ENCODE measurements at places on chromosomes 16 and 17.

GRCh38 chr16:85090181-85090580 is 22.1 kb downstream of the CIBAR2 start:
- no peak overlapping the region for H3K27ac ChIP-seq
- H3K4me1 ChIP-seq: no peaks in the 10 kb centered on the region
- H3K36me3 ChIP-seq: no peaks in the 10 kb centered on the region
- H3K27me3 ChIP-seq: no peaks in the 10 kb centered on the region
- DNase-seq: no peak
- no peak overlapping the region for H3K4me3 ChIP-seq

- peak; percentile 69 for DNase-seq
- peaks cover 51% of the 10 kb centered on the region for H3K4me1 ChIP-seq
- peak overlapping the region; percentile 87 for H3K4me3 ChIP-seq
- peaks cover 41% of the 10 kb centered on the region for H3K36me3 ChIP-seq
- peak overlapping the region; percentile 95 for H3K27ac ChIP-seq
Observed at GRCh38 chr17:44198721-44199552, 747 bp downstream of the ATXN7L3 start.

GRCh38 chr16:9125658-9126505 is 34.4 kb downstream of the HAPSTR1 start:
- DNase-seq: no peak
- no peak overlapping the region for H3K4me3 ChIP-seq
- H3K4me1 ChIP-seq: peaks cover 57% of the 10 kb centered on the region
- H3K27ac ChIP-seq: no peak overlapping the region

DNA sequence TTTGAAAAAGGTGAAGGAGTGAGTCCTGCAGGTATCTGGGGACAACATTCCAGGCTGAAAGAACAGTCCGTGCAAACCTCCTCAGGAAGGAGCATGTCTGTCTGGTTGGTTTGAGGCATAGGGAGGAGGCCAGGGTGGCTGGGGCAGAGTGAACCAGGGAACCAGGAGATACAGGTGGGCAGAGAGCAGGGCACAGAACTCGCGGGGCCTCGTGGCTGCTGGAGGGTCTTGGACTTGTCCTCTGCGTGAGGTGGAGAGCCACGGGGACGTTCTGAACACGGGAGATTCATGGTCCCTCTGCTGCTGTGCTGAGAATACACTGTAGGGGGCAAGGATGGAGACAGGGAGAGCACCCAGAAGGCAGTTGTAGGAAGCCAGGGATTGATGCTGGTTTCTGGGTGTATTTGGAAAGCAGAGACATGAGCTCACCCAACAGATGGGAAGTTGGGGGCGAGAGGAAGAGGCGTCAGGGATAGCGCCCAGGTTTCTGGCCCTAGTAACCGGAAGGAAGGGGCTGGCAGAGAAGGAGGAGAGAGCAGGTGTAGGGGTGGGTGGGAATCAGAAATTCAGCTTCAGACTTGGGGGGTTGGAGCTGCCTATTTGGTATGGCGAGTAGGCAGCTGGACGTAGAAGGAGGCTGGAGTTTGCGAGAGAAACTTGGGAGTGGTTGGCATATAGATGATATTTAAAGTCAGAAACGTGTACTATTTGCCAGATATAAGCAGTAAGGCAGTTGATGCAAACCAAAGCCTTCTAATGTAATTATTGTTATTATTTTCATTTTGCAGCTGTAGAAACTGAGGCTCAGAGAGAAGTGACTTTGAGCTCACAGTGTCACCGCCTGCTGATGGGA is at the start of gene CCL17:
TSS of gene CCL17 (plus strand) at position 803 of the 853 bp plus-strand sequence. CDS start 9,166 bp downstream, outside the sequence.
- no peak for DNase-seq
- no peak within 1 kb of the TSS for H3K4me3 ChIP-seq
- H3K27ac ChIP-seq: no peak within 1 kb of the TSS
- H3K4me1 ChIP-seq: no peaks in the 10 kb centered on the region
- H3K36me3 ChIP-seq: no peaks in the 10 kb centered on the region
- H3K27me3 ChIP-seq: peaks cover 6% of the 10 kb centered on the region

DNA sequence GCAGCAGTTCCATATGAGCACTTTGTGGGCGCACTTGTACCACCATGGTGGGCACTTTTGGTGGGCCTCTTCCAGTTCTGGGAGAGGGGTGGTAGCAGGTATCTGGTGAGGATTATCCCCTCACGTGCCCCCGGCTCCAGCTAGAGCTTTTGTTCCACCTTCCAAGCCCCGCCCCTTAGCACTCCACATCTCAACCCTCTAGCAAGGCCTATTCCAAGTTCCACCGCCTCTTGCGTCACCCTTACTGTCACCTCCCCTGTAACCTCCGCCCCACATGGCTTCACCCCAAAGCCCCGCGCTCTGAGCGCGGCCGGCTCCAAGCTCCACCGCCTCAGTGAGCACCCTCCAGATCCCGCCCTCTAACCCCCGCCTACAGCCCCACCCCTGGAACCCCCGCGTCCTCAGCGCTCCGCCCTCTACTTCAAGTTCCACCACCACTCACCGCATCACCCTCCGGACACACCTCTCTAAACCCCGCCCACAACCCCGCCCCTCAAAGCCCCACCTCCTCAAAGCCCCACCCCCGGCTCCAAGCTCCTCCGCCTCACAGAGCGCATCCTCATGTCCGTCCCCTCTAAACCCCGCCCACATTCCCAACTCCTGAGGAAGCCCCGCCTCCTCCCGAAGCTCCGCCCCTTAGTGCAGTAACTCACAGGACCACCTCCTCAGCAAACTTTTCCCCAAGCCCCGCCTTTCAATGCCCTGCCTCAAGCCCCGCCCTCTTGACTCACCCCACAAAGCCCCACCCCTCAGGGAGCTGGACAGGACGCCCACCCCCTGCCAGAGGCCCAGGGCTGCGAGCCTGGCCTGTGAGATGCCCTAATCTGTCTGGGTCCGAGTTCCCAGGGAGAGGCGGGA is 11.1 kb downstream of the SCN4A start:
- peaks cover 6% of the 10 kb centered on the region for H3K4me1 ChIP-seq
- H3K27ac ChIP-seq: no peak overlapping the region
- peak; percentile 52 for DNase-seq
- H3K4me3 ChIP-seq: no peak overlapping the region

- no peak for DNase-seq
- H3K27ac ChIP-seq: no peak overlapping the region
- no peaks in the 10 kb centered on the region for H3K27me3 ChIP-seq
- H3K4me1 ChIP-seq: peaks cover 8% of the 10 kb centered on the region
Observed at GRCh38 chr16:88349903-88350900, 32.6 kb upstream of the ZNF469 start.

GRCh38 chr16:1121601-1122397 is 25.8 kb upstream of the C1QTNF8 start:
- no peaks in the 10 kb centered on the region for H3K4me1 ChIP-seq
- no peak overlapping the region for H3K4me3 ChIP-seq
- H3K36me3 ChIP-seq: no peaks in the 10 kb centered on the region
- no peaks in the 10 kb centered on the region for H3K27me3 ChIP-seq
- no peak for DNase-seq

GRCh38 chr16:57690782-57691471 is 3.7 kb upstream of the DRC7 start:
- H3K4me3 ChIP-seq: no peak overlapping the region
- peaks cover 40% of the 10 kb centered on the region for H3K4me1 ChIP-seq
- H3K27me3 ChIP-seq: peaks cover 15% of the 10 kb centered on the region
- peak overlapping the region; percentile 83 for H3K27ac ChIP-seq
- DNase-seq: no peak

DNA sequence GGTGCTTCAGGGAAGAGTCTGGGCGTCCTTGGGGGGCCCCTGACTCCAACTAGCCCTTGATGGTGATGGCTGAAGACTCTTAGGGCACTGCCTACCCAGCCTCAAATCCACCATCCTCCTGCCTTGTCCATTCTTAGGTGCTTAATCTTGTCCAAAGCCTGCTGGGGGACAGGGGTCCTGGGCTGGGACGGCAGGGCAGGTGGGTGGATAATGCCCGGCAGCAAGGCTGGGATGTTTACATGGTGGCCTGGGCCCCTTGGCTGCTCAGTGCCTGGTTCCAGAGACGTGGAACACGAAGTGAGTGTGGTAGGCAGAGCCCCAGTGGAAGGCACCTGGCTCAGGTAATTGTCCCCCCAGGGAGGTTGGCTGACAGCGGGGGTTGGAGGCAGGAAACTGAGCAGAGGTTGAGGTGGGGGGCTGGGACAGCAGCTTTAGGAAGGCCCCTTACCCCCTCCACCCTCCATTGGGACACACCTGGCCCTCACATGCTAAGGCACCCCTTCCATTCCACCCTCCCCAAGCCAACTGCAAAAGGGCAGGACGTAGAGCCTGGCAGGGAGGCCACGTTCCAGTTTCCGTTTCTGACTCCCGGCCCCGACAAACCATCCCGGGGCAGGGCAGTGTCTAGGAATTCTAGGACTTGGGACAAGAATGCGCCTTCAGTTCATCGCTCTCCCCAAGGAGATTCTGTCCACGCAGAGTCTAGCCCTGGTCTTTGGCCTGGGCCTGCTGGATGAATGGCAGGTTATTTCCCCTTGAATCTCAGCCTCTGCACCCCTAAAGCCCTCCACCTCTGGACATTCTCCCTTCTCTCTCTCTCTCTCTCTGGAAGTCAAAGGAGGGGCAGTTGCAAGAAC is 1.9 kb downstream of the FOXJ1 start:
- no peak overlapping the region for H3K4me3 ChIP-seq
- peaks cover 14% of the 10 kb centered on the region for H3K27me3 ChIP-seq
- peaks cover 44% of the 10 kb centered on the region for H3K4me1 ChIP-seq
- no peak for DNase-seq
- H3K27ac ChIP-seq: no peak overlapping the region

GRCh38 chr17:59766491-59766890 is 59.0 kb downstream of the VMP1 start:
- no peaks in the 10 kb centered on the region for H3K27me3 ChIP-seq
- H3K4me1 ChIP-seq: peaks cover 42% of the 10 kb centered on the region
- DNase-seq: no peak
- no peak overlapping the region for H3K27ac ChIP-seq
- peaks cover 39% of the 10 kb centered on the region for H3K36me3 ChIP-seq

- no peaks in the 10 kb centered on the region for H3K36me3 ChIP-seq
- no peak overlapping the region for H3K27ac ChIP-seq
- no peak for DNase-seq
Observed at GRCh38 chr17:30302241-30302640, 10.5 kb upstream of the BLMH start.

DNA sequence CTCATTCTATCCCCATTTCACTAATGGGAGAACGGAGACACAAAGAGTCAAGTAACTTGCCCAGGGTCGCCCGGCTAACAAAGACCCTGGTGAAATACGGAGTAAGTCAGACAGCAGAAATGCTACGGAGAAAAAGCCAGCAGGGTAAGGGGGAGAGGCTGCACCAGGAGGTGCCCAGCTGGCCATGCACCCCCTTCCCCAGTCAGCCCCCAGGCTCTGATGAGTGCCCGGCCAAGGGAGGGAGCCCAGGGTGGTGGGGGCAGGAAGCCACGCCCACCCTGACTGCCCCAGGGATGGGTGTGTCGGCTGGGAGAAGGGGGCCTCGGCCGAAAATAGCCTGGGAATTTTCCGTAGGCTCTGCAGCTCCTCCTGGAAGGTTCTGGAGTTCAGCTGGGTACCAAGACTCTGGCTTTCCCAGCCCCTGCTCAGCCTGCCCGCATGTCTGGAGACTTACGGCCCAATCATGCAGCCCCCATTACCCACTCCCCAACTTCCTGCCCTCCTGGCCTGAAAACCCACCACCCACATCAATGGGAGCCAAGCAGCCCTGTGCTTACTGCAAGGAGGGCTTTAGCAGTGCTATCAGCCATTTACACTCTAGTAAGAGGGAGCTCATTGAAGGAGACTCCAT is 4.2 kb downstream of the CARHSP1 start:
- peak overlapping the region; percentile 37 for H3K4me3 ChIP-seq
- H3K27me3 ChIP-seq: no peaks in the 10 kb centered on the region
- H3K36me3 ChIP-seq: peaks cover 37% of the 10 kb centered on the region
- H3K4me1 ChIP-seq: peaks cover 53% of the 10 kb centered on the region

DNA sequence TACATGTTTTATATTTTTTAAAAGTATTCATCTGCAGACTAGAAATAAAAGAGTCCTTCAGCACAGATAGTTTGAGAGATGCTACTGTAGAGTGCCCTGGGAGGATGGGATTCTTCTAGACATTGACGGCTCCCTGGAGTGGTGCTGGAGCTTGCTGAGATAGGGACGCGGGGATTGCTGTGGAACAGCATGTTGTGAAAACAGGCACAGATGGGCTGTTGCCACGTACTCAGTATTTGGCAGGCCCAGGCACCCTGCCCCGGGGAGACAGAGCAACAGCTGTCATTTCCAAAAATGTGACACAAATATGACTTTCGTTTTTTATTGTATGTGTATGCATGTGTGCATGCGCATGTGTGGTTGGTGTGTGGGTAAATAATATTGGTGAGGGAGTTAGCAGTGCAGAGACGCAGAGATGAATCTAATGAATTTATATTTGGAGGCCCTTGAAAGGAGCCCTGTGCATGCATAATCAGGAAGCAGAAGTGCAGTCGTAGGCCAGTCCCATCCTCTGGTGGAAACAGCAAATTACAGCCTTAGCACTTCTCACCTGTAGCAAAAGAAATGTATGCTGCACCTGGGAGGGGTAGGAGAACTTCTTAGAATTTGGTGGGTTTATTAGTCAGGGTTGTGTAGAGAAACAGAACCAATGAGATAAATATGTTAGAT is 6.2 kb upstream of the ABCA8 start:
- H3K4me1 ChIP-seq: no peaks in the 10 kb centered on the region
- no peak overlapping the region for H3K4me3 ChIP-seq
- no peaks in the 10 kb centered on the region for H3K27me3 ChIP-seq
- DNase-seq: no peak
- no peaks in the 10 kb centered on the region for H3K36me3 ChIP-seq

DNA sequence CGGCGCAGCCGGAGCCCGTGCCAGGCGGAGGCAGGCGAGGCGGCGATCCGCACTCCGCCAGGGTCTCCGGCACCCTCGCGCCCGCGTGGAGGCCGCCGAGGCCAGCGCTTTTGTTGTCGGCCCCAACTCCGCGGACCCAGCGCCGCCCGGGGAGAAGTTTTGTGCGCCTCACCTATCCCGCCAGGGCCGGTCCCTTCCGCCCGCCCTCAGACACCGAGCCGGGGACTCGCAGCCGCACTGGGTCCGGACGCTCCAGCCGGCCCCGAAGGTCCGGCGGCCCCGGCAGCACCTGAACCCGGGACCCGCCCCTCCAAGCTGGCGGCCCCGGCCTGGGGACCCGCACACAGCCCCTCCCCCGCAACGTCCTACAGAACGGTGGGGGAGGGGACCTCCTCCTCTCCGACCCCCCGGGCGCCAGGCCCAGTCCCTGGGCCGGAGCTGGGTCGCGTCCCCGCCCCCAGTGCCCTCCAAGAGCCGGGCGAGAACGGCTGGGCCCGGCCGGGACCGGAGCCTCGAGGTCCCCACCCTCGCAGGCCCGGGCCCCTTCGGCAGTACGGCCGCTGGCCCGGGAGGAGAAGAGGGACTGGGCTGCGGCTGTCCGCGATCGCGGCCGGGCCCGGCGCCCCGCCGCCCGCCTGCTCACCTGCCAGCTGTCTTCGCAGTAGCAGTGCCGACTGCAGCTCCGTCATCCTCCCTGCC is 698 bp downstream of the UBE2G1 start:
- peak overlapping the region; percentile 69 for H3K4me3 ChIP-seq
- no peaks in the 10 kb centered on the region for H3K27me3 ChIP-seq
- peak overlapping the region; percentile 44 for H3K27ac ChIP-seq

GRCh38 chr17:73199751-73200317 is 7.0 kb downstream of the COG1 start:
- no peak for DNase-seq
- H3K27ac ChIP-seq: no peak overlapping the region
- H3K4me3 ChIP-seq: no peak overlapping the region
- peaks cover 27% of the 10 kb centered on the region for H3K4me1 ChIP-seq
- H3K27me3 ChIP-seq: no peaks in the 10 kb centered on the region

All from activated CD4-positive, alpha-beta memory T cell treated with anti-CD3 and anti-CD28 coated beads, Interleukin-2, amount 10 ng/mL, durations not matched to agents 7 days and 5 days (primary cell).